ENCODE measurements at places on chromosomes 3 and 15. TPM values are rescaled to one million over a fixed set of nuclear protein-coding genes. Genes with fewer than 3 reads are reported as not detected.

- no peak for DNase-seq
Observed at GRCh38 chr3:98504539-98504938, 7.1 kb downstream of the OR5K2 start.

DNA sequence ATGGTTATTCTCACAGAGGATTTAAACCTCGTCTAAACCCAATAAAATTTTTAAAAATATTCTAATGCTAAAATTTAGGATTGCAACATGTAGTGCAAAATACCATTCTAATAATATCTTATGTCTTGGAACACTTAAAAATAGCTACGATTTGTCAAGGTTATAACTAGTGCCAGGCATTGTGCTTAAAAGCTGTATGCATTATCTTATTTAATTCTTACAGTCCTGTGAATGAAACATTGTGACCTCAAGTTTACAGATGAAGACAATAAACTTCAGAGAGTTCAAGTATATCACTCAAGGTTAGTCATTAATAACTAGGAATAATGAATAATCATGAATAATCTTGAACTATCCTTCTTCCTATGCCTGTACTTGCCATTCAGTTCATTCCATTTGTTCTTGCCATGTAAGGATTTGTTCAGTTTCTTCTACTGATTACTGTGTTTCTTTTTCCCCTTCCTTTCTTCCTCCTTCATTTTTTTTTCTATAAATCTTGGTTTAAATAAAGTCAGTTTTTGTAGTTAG is 897.6 kb upstream of the NR2F2 start:
- no peak for DNase-seq

DNA sequence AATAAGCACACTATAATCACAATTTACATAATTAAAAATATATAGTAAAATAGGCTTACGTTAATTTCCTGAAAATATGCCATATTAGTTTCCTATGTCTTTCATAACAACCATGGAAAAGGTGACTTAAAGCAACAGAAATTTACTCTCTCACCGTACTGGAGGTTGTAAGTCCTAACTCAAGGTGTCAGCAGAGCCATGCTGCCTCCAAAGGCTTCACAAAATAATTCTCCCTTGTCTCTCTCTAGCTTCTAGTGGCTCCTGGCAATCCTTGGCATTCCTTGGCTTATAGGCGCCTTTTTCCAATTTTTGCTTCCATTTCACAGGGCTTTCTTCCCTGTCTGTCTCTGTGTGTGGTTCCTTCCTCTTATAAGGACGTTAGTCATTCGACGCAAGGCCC is 7.6 kb downstream of the SI start:
- no peak for DNase-seq

GRCh38 chr3:98770261-98771039 is 7.3 kb downstream of the ST3GAL6 start:
- no peak for DNase-seq

DNA sequence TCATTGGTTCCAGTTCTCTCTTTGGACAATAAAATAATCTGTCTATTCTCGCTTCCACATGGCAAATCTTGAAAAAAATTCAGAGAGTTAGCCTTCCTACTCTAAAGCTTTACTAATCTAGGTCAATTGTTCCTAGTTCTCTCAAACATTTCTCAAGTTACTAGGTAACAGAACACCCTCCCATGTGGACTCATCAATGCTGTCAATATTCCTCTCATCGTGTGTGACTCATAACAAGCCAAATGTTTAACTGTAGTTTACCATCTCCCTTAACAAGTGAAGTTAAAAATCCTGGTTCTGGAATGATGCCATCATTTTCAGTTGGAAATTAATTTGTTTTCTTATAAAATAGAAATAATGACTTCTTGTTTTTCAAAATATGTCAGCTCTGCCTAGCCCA is 438.6 kb downstream of the ROBO1 start:
- DNase-seq: no peak

The CLRN1 gene
- not detected for total RNA-seq

The TOP2B gene
- total RNA-seq: 99.5 TPM

DNA sequence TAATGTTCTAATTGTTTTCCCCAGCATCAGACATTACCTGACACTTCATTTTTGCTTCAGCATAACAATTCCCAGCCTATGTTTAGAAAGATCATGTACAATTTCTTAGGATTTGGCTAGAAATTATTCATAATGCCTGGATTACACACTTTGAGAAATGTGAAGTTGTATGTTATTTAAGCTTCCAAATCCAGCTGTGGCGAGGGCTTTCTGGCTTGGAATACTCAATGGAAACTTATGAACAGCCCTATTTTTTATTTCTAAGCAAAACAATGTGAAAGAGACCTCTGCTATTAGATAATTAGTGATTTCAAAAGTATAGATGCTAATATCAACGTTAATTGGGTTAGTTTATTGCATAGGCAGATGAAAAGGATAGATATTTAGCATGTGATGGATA is 341.6 kb downstream of the ZNF385D start:
- DNase-seq: no peak

DNA sequence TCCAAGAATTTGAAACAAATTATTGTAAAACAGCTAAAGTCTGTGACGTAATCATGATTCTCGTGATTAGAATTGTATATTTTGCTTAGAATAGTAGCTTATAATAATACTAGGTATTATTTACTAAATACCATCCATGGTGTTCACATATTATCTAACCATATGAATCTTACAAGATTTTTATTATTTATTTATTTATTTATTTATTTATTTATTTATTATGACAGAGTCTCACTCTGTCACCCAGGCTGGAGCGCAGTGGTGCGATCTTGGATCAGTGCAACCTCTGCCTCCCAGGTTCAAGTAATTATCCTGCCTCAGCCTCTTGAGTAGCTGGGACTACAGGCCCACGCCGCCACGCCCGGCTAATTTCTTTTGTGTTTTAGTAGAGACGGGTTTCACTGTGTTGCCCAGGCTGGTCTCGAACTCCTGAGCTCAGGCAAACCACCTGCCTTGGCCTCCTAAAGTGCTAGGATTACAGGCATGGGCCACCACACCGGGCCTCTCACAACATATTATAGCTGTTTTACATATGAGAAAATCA is 173.5 kb downstream of the EPHA3 start:
- no peak for DNase-seq

- DNase-seq: peak; percentile 81
Observed at GRCh38 chr15:42053010-42053409, 32.2 kb upstream of the PLA2G4E start.

The MME gene
- total RNA-seq: 13.9 TPM

The CHRM5 gene
- not detected for total RNA-seq

All from osteocyte (in vitro differentiated cells).